NCI-H2081 treated with DMSO at 0.1 percent for 48 hours (cell line): ENCODE measurements at places on chromosomes 2 and 18.

DNA sequence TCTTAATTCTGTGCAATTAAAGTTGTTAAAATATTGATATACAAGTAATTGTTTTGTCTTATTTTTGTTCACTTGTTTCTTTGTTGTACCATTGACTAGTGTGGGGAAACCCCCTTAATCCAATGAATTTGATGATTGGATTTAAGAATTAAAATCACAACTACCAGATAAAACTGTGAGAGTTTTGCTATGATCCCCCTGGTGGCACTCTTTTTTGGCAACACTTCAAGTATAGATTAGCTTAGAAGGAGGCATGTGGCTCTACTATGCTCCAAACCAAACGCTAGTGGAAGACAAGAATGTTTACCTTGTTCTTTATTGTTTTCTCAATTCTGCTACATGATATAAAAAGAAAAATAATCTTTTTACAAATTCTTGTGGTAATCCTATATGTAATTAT is 477.8 kb upstream of the ETAA1 start:
- no peak for DNase-seq

- DNase-seq, result no peak
These were observed 17.7 kb upstream of the ATP6V1B1 start for GRCh38 chr2:70918016-70918415.

- no peak for DNase-seq
These were observed 126.4 kb upstream of the CTDP1 start for GRCh38 chr18:79553154-79553553.

- DNase-seq, result no peak
These were observed 11.6 kb upstream of the NAB1 start for GRCh38 chr2:190637281-190637734.

GRCh38 chr2:159076241-159076640 is 107.8 kb downstream of the TANC1 start:
- DNase-seq, result no peak

- no peak for DNase-seq
These were observed 37.9 kb downstream of the NCK2 start for GRCh38 chr2:105782646-105783045.

DNA sequence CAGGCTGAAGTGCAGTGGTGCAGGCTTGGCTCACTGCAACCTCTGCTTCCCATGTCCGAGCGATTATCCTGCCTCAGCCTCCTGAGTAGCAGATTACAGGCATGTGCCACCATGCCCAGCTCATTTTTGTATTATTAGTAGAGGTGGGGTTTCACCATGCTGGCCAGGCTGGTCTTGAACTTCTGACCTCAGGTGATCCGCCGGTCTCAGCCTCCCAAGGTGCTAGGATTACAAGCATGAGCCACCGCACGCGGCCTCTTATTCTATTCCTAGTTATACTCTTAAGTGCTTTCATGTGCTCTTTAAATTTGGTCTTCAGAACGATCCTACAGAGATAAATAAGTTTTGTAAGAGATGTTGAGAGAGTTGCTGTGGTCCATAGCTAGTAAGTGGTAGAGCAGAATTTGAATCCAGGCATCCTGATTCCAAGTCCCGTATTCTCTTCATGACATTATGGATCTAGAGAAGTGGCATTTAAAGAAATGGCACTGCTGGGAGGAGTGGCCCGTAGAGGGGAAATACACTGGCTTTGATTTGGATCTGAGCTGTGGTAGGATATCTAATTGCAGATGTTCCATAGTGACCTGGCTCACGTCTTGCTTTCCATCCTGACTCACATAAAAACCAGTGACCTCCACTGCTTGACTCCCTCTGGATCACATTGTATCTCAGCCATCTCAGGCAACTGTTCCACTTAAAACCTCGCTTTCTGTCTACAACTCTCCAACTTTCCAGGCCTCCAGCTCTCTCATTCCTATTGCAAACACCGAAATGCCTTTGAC is 22.8 kb upstream of the ME2 start:
- no peak for DNase-seq

- no peak for DNase-seq
These were observed 84.6 kb downstream of the FAM210A start for GRCh38 chr18:13641551-13642439.

DNA sequence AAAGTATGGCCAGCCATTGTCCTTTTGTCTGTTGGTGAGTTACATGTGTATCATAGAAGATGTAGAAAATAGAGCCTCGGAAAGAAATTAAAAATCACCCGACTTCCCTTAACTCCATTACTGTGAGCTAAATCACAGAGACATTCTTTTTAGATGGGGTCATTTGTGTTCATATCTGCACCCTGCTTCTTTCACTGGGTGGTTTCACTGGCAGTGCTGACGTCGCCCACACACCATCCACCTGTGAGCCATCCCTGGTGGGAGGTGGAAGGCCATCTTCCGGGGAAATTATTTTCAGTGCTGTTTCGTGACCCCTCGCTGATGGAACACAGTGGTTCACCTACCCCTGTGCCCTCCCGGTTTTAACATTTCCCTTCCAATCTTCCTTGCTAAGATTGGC is 21.2 kb downstream of the SH3BP4 start:
- no peak for DNase-seq

GRCh38 chr18:63107171-63107845 is 212.3 kb downstream of the BCL2 start:
- DNase-seq, result no peak

GRCh38 chr18:60775978-60776377 is 403.4 kb upstream of the MC4R start:
- no peak for DNase-seq

GRCh38 chr2:23859983-23860382 is 66.9 kb downstream of the ATAD2B start:
- no peak for DNase-seq

GRCh38 chr2:189609853-189610252 is 29.3 kb upstream of the SLC40A1 start:
- no peak for DNase-seq

- DNase-seq, result no peak
These were observed 21.1 kb downstream of the HDAC4 start for GRCh38 chr2:239379641-239380170.

DNA sequence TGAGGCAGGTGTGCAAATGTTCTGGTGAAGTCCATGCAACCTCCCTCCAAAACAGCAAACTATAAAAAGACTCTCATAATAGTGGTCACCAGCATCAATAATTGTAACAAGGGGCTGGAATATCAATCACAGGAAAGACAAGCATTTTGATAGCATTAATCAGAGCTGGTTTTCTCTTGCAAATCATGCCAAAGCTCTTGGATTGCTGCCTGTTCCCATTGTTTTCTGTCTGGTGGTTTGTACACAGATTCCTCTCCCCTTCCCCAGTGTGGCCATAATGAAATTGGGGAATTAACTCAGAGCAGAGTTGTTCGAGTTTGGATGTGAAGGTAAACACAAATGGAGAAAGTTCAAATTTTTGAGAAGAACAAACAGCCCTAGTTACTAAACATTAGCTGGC is 134.2 kb downstream of the CDCA7 start:
- DNase-seq, result peak; percentile 99

- DNase-seq, result no peak
These were observed 82.8 kb downstream of the LOXHD1 start for GRCh38 chr18:46574000-46574742.
